ENCODE measurements at places on chromosomes 7 and 10.

DNA sequence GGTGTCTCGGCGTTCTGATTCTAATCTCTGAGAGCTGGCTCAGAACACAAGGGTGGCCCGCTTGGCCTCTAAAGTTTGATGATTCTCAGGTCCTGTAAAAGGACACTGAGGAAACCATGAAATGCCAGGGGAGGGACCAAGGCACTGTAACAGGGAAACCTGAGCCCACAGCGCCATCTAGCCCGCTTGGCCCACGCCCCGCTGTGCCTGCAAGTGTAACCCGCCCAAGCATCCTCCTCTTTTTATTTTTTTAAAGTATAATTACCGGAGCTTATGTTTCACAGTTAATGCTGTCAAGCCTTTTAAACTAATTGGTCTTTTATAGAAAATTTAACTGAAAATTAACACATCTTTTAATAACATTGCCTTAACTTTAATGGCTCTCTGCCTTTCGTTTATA is 734.7 kb downstream of the KCNMA1 start:
- peak; percentile 40 for DNase-seq

- DNase-seq = peak; percentile 32
These were observed 732 bp downstream of the FAM53B start for GRCh38 chr10:124743191-124744101.

- DNase-seq = peak; percentile 35
These were observed 99.4 kb downstream of the CCDC3 start for GRCh38 chr10:12902135-12902572.

DNA sequence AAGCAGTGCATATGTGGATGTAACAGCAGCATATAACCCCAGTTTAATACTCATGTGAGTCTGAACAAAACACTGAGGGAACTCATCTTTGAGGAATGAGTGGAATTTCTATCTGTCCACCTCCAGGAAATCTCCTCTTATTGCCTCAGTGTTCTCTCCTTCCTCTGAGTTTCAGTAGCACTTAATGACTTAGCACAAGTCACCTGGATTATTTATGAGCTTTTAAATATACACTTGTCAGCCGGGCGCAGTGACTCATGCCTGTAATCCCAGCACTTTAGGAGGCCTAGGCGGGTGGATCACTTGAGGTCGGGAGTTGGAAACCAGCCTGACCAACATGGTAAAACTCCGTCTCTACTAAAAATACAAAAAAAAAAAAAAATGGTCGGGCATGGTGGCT is 4.3 kb downstream of the LRRC20 start:
- peak; percentile 98 for DNase-seq

- DNase-seq = no peak
These were observed 10.9 kb upstream of the ZFAND2A start for GRCh38 chr7:1170741-1171501.

- DNase-seq = peak; percentile 88
These were observed 76.1 kb upstream of the PITRM1 start for GRCh38 chr10:3248526-3249306.

- DNase-seq = no peak
These were observed 65.2 kb downstream of the BMPER start for GRCh38 chr7:33970536-33970935.

DNA sequence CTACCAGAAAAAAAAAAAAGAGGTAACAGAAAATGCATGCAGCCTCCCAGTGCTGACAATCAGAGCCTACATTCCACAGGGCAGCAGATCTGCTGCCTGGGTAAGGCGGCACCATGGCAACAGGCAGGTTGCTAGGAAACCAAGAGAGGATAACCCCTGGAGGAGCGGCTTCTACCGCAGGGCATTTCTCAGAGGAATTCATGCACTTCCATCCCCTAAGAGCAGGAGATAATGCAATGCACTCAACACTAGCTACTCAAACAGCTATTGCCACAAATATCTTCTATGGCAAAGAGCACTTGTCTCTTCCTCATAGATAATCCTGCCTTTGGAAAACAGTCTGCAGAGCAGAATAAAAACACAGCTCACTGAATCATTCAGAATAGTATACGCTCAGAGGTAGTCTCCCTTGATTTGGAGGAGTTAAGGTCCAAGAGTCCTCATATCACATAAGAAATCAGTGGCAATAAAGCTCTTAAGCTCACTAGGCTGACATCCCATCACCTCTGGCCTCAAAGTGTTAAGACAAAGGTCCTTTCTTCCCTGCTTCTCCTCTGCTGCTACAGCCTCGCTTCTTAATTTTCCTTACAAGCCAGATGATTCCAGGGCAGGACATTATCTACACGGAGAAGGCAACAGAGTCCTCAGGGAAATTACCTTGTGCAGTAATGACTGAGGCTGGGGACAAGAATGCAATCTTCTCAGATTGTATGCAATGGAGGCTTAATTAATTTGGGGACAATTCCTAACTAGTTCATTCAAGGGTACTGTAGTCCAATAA is 10.7 kb downstream of the PSAP start:
- peak; percentile 98 for DNase-seq

GRCh38 chr7:137996386-137996851 is 5.5 kb downstream of the CREB3L2 start:
- peak; percentile 22 for DNase-seq

GRCh38 chr10:131242007-131242406 is 69.5 kb downstream of the TCERG1L start:
- DNase-seq = peak; percentile 9

- no peak for DNase-seq
These were observed 11.9 kb downstream of the TSPAN13 start for GRCh38 chr7:16765436-16765859.

- DNase-seq = no peak
These were observed 91.4 kb downstream of the CARD11 start for GRCh38 chr7:2952316-2952715.

DNA sequence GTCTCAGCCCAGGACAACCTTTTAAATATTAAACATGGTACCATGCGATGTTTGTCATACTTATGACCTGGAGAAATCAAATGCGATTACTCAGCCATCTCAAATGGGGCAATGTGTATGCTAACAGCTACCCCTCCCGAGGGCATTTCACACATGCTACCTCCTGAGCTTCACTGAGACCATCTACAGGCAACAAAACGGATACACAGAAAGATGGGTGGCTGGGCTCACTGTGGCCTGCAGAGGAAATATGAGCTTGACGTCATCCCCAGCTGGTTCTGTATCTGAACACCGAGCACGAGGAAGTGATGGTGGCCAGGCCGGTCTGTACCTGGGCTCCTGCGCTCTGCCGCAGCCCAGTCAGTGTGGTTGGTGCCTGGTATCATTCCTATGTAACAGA is 374.3 kb downstream of the RPS24 start:
- DNase-seq = no peak

GRCh38 chr10:103397191-103397825 is 882 bp downstream of the PDCD11 start:
- DNase-seq = no peak

GRCh38 chr10:91689731-91690168 is 56.9 kb upstream of the PPP1R3C start:
- peak; percentile 70 for DNase-seq

DNA sequence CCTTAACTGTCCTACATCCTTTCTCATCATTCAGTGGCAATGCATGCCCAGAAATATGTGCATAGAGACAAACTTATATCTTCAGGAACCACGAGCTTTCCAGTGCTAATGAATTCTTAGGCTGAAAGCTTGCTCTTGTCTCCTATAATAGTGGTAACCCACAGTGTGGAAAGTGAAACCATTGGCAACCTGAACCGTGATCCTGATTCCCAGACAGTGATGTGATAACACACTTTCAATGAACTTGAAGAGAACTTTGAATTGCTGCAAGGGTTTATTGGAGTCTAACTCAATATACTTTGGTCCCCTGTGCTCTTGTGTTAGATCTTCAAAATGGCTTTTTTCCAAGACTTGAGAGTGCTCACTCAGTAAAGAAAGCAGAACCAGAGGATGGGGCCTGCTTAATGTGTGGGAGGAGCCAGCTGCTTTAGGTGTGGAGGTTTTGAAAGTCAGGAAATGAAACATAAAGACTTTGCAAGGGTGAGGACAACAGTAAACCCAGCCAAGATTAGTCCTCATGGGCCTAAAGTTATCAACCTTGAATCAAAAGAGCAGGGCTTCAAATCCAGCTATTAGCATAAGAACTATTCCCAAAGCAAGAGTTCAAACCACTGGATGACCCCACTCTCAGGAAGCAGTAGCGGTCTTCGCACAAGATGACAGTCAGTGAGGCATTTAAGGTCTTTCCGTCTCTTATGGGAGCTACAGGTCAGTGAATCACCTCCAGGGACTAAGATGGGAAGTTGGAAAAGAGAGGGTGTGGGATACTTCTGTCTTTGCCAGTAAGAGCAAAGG is 332.4 kb upstream of the NRP1 start:
- peak; percentile 62 for DNase-seq

DNA sequence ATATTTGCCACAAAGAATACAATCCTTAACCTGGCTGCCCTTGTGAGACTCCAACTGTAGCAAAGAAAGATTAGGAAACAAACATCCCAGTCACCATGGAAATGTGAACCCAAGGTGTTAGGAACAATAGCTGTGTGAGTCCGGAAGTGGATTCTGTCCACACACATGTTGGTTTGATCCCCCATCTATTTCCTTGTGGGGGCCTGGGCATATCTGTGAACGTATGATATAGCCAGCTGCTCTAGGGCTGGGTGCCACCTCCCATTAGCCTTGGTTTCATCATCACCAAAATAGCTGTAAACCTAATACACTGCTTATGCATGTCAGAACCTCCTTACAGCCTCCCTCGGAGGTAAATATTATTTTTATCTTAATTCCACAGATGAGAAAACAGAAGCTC is 26.4 kb downstream of the GRK5 start:
- DNase-seq = peak; percentile 61

- DNase-seq = peak; percentile 37
These were observed 145.3 kb downstream of the MAGI2 start for GRCh38 chr7:79308192-79308591.

DNA sequence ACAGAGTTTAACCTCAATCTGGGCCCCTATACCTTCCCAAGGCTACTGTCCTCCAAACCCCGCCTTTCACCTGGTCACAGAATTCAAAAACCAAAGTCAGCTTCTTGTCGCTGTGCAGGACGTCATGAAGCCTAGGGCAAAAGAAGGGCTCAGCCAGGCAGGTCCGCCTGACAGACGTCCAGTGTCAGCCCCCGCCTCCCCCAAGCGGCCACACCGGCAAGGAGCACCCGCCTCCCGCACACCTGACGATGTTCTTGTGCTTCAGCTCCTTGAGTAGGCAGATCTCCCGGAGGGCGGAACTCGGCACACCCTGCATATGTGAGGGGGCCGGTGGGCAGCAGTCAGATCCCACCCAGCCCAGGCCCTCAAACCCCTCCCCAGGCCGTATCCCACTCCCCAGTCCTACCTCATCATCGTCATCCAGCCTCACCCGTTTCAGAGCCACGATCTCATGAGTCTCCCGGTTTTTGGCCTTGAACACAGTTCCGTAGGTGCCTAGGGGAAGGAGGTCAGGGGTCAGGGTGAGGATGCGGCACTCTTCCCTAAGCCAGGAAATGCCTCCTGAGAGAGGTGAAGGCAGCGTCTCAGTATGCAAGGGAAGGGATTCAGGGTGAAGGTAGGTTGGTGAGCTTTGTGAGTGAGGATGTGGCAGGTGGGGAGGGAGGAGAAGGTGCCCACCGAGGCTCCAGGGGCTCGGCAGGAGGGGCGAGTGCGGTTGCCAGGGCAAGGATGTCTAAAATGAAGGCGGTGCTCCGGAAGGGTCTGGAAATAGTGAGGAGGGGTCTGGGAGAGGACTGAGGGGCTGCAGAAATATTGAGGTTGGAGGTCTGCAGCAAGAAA is 811 bp downstream of the CDK5 start:
- no peak for DNase-seq

- no peak for DNase-seq
These were observed 22.1 kb upstream of the ZC3HAV1 start for GRCh38 chr7:139131601-139132041.

- DNase-seq = peak; percentile 28
These were observed 1211.2 kb upstream of the SORCS1 start for GRCh38 chr10:108375691-108376090.

GRCh38 chr7:152173372-152174070 is 148.0 kb downstream of the GALNT11 start:
- no peak for DNase-seq

DNA sequence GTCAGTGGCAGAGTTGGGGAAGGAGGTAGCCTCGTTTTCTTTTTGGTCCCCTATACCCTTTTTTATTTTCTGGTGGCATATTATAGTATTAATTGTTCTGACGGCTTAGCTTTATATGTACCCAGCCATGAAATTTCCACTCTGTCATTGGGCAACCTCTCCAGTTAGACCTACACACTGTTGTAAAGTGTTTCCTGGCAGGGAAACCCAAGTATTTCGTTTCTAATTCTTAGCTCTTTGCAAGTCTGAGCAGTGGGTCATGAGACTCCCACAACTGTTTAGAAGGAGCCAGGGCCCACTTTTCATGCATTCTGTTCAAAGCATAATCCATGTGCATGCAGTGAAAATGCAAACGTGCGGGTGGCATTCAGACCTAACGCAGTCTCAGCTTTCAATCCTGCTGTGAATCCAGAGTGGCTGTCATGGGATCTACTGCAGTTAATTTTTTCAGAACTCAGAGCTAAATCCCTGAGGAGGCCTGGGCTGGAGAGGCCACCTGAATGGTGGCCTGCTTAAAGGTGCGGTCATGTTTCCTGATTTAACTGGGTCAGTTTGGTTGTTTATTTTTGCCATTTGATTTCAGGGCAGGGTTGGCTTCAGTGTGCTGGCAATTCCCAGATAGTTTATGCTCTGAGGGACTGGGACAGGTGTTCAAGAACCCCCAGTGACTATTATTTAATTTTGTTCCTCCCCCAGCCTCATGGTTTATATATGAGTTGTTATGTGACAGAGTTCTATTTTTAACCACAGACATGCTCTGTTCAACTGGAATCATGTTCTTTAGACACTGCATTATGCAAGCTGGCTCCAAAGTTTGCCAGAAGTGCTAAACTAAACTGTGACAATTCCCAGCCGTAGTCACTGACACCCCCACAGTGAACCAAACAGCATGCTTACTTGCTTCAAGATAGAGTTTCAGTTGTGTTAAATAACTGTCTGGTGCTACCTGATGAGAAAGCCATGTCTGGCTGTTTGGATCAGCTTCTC is 27.4 kb upstream of the SYPL1 start:
- no peak for DNase-seq

- no peak for DNase-seq
These were observed 253.6 kb downstream of the GRID1 start for GRCh38 chr10:86113044-86113443.

- no peak for DNase-seq
These were observed 123.6 kb upstream of the SFMBT2 start for GRCh38 chr10:7534480-7534852.
